T-helper 17 cell (primary cell): ENCODE measurements at places on chromosomes 2 and 18. TPM values are rescaled to one million over a fixed set of nuclear protein-coding genes. Genes with fewer than 3 reads are reported as not detected.

Gene ALK
- total RNA-seq, result not detected

- no peak for DNase-seq
Observed at GRCh38 chr2:22126106-22126505, 1002.3 kb downstream of the TDRD15 start.

DNA sequence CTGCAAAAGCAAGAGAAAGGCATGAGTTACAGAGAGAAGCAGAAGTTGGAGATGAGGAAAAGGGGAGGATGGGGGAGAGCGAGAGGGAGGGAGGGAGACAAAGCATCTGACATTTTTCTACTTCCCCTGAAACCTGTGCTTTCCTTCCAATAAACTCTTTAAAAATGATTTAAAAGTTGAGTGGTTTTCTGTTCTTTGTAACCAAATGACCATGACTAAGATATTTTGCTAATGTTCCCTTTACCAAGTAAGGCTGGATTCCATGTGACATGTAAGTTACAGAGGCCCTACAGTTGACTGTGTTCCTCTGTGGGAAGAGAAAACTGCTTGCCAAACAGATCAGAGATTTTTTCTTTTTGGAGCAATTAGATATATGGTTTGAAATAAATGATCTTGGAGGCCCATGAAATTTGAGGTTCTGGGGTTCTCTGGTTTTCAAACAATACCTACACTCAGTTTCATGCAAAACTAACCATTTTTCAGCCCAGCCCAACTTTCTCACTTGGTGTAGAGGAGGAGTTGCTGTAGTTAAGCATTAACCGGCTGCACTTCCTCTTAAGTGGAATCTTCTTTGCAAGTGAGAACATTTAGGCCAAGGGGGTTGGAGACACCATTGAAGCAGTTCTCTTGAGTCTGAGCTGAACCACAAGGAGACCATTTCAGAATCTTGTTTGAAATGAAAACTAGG lies 34.5 kb downstream of the INSIG2 start:
- DNase-seq, result no peak

Gene DSG4
- total RNA-seq, result not detected

Gene DOCK10
- total RNA-seq, result 185 TPM
